CD14-positive monocyte (primary cell): ENCODE measurements at places on chromosomes 1 and 21. TPM values are rescaled to one million over a fixed set of nuclear protein-coding genes. Genes with fewer than 3 reads are reported as not detected.

GRCh38 chr1:203649999-203650836 lies 23.6 kb downstream of the ATP2B4 start:
- H3K4me1 ChIP-seq, result peaks cover 13% of the 10 kb centered on the region
- H3K27me3 ChIP-seq, result no peaks in the 10 kb centered on the region
- DNase-seq, result peak; percentile 30
- peaks cover 2% of the 10 kb centered on the region for H3K36me3 ChIP-seq

DNA sequence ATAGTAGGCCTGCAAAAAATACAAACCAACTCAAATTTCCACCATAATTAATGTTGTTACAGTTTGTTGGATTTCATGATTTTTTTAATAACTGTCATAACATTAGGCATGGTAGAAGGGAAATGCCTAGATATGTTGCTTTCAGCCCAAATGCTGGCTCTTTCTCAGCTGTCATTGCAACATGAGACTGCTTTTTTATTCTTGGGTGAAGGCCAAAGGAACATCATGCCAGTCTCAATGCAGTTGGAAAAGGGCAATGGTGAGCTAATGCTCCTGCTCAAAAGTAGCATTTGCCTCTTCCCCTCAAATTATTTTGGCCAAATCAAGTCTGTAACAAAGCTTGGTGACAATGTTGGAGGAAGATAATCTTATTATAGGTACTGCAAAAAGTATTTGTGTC lies 877.7 kb upstream of the PRMT6 start:
- DNase-seq, result no peak
- no peak overlapping the region for H3K27ac ChIP-seq
- H3K4me3 ChIP-seq, result no peak overlapping the region

DNA sequence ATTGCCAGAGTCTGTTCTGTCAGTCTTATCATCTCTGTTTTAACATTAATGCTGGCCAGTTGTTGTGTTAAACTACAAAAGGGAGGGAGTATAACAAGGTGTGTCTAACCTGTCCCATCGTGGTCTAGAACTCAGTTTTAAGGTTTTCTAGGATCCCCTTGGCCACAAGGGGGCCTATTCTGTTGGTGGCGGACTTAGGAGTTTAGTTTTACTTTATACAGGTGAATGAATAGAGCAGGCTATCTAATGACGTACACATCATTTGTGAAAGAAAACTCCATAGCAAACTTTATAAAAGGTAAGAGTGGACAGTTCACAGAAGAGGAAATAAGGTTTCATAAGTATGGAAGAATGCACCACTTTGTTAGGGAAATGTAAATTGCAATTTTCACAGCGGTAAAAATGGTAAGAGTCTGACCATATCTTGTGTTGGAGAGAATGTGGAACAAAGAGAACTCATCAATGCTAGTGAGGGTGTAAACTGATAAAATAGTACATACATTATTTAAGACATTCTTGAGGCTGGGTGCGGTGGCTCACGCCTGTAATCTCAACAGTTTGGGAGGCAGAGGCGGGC lies 2.5 kb upstream of the ATF6 start:
- no peak overlapping the region for H3K27ac ChIP-seq
- H3K4me1 ChIP-seq, result peaks cover 26% of the 10 kb centered on the region
- H3K27me3 ChIP-seq, result no peaks in the 10 kb centered on the region
- no peak overlapping the region for H3K4me3 ChIP-seq
- DNase-seq, result no peak

GRCh38 chr1:5940723-5941407 lies 51.4 kb downstream of the NPHP4 start:
- no peaks in the 10 kb centered on the region for H3K36me3 ChIP-seq
- no peaks in the 10 kb centered on the region for H3K27me3 ChIP-seq
- H3K27ac ChIP-seq, result no peak overlapping the region
- H3K4me3 ChIP-seq, result no peak overlapping the region
- no peak for DNase-seq
- H3K4me1 ChIP-seq, result no peaks in the 10 kb centered on the region

DNA sequence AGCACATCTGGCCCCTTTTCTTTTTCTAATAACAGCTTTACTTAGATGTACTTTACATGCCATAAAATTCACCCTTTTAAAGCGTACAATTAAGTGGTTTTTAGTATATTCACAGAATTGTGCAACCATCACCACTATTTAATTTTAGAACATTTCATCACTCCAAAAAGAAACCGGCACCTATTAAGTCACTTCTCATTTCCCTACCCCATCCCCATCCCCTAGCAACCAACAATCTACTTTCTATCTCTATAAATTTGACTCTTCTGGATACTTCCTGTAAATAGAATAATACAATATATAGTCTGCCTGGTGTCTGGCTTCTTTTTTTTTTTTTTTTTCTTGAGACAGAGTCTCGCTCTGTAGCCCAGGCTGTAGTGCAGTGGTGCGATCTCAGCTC lies 59.5 kb upstream of the ENAH start:
- H3K36me3 ChIP-seq, result no peaks in the 10 kb centered on the region
- peak overlapping the region; percentile 52 for H3K27ac ChIP-seq
- H3K27me3 ChIP-seq, result no peaks in the 10 kb centered on the region

Gene RIPPLY3
- polyA plus RNA-seq, result not detected
